ENCODE measurements at places on chromosomes 7 and 10.

DNA sequence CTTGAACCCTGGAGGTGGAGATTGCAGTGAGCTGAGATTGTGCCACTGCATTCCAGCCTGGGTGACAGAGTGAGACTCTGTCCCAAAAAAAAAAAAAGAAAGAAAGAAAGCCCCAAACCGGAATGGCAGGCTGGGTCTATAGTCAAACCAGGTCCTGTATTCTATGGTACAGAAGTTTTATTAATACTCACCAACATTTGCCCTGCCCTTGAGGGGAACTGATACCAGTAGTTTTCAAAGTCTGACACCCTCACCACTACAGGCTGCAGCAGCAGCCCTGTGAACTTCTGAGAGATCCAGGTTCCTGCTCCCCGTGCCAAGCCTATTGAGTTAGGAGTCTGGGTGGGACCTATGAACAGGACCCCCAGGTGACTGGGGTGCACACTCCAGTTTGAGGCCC, 80.6 kb downstream of the RGS10 start:
- no peak for DNase-seq

- no peak for DNase-seq
Measured at GRCh38 chr7:37741776-37742175, 58.2 kb downstream of the GPR141 start.

- no peak for DNase-seq
Measured at GRCh38 chr7:5672468-5672867, 109.0 kb downstream of the RNF216 start.

- no peak for DNase-seq
Measured at GRCh38 chr10:13731799-13732198, 145.0 kb downstream of the PRPF18 start.

DNA sequence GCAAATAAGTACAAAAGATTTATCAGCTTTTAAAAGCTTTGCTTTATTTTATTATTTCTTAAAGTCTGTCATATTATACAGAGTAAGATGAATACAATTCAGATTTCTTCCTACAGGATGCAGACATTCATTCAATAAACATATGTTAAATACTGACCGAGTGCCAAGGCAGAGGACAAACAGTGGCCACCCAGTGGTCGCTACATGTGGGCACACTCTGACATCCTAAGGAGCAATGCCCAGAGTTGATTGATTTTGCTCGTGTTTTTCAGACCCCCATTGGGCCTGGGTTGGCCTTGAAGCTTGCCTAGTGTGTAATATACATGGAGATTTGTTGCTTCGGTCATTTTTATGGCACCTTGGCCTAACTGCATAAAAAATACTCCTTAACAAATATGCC, 201.2 kb downstream of the CCDC3 start:
- no peak for DNase-seq

- no peak for DNase-seq
Measured at GRCh38 chr7:112622159-112622715, 141.4 kb downstream of the LSMEM1 start.

DNA sequence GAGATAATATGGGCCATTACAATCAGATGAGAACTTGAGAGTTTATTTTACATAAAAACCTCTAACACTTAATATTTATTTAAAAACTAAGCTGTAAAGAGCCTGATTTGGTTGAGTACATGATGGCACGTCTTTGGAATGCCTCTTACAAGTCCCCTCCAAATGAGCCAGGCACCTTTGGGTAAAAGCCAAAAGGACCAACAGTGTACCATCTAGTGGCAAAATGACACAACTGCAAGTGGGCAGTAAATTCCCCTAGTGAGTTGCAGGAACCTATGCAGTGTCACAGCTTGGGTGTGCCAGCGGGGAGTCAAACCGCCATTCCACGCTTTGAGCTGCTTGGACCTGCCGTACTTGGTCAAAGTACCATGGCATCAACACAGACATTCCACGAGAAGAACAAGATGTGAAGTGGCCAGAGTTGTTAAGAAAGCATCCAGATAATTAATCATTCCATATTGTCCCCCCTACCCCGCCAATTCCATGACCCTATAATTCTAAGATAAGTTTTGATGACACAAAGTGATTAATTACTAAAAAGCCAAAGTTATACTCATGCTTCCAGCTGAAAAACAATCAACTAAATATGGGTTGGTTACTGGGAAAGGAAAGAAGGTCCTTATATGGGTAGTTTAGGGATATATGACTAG, 115.2 kb downstream of the SORBS1 start:
- DNase-seq = peak; percentile 63

DNA sequence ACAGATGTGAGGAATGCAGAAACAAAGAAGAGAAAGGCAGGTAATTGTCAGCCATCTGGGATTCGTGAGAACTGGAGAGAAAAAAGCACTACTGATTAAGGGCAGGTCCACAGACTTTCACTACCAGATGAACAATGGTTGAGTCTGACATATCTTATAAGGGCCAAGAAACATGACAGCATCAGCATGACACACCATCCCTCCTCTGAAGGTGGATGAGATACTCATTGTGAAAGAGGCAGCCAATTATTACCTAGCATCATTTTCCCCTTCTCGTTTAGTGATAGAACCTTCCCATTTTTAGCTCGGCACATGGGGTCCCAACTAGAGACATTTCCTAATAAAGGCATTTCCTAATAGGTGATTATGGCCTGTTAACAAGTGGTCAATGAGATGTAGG, 19.2 kb upstream of the MET start:
- DNase-seq = no peak

- no peak for DNase-seq
Measured at GRCh38 chr7:28076423-28077200, 104.0 kb downstream of the JAZF1 start.

GRCh38 chr10:14775656-14776055, 959 bp upstream of the FAM107B start:
- no peak for DNase-seq

- DNase-seq = no peak
Measured at GRCh38 chr7:24783698-24784097, 26.4 kb upstream of the GSDME start.

DNA sequence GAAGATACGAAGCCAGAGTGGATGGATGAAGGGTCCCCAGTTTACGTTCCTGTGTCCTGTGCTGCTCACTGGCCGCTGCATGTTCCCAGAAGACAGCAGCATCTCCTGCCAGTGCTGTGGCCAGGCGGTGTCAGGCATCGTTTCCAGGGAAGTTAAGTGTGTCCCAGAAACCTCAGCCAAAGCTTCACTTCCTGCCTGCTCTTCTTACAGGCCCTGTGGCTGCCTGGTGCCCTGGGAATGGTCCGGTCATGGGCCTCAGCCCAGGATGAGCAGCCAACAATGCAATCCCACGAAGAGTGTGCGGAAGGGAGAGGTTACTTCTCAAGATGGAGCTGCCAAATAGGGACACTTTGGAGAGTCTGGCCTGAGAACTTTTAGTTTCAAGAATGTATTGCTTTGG, 99.7 kb upstream of the TARP start:
- DNase-seq = no peak

GRCh38 chr7:26948617-26949118, 84.3 kb upstream of the SKAP2 start:
- DNase-seq = no peak

GRCh38 chr7:17677408-17677807, 262.9 kb downstream of the SNX13 start:
- DNase-seq = no peak

- DNase-seq = no peak
Measured at GRCh38 chr10:122040786-122041185, 51.8 kb downstream of the TACC2 start.
